Stimulated activated CD8-positive, alpha-beta memory T cell treated with anti-CD3 and anti-CD28 coated beads, Interleukin-12 subunit alpha, Interleukin-12 subunit beta, amount 100 ng/mL, for 1 hour (primary cell): ENCODE measurements at places on chromosomes 1 and 21.

- DNase-seq: no peak
Observed at GRCh38 chr1:203291201-203292096, 13.9 kb upstream of the BTG2 start.

GRCh38 chr1:88549536-88549935 is 134.5 kb upstream of the PKN2 start:
- DNase-seq: no peak

DNA sequence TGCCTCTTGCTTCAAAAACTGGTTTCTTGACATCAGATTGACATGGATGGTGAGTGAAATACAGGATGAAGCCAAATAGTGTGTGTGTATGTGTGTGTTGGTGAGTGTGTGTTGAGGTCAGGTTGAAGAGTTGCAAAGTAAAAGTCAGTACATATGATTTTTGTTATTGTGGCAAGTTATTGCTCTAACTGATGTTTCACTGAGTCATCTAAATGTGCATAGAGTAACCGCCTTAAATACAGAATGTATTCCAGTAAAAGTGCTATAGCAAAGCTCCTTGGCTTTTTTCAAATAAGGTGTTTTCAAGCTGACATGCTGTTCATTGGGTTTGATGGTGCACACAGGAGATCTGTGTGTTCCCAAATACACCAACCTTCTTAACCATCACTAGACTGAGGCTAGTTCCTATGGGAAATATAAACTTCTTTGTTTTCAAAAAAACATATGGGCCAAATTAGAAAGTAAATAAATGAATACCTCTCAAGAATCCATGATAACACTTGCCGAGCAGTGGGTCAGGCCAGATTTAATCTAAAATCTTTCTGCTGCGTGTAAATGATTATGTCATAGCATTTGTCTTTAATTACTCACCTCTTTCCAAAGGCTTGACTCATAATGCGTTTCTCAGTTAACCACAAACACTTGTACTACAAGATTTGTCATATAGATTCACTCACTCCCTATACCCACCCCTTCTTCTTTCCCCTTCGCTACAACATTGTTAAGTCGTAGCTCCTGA is 151.1 kb downstream of the LYPLAL1 start:
- DNase-seq: no peak

DNA sequence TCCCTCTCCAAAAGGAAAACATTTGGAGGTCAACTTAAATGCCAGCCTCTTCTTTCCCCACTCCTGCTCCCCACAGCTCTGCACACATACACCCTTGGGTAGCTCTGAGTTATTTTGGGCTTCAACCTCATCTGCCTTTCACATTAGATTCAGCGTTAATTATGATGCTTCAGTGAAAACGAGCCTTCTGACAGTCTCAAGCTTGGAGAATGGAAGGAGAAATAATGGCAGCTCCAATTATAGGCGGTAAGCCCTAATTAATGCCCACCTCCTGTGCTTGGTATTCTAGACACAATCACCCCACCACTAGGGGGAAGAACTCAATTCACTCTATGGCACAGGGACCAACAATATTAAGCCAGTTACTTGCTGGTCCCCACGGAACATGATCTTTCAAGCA is 397.9 kb downstream of the BRINP2 start:
- no peak for DNase-seq

DNA sequence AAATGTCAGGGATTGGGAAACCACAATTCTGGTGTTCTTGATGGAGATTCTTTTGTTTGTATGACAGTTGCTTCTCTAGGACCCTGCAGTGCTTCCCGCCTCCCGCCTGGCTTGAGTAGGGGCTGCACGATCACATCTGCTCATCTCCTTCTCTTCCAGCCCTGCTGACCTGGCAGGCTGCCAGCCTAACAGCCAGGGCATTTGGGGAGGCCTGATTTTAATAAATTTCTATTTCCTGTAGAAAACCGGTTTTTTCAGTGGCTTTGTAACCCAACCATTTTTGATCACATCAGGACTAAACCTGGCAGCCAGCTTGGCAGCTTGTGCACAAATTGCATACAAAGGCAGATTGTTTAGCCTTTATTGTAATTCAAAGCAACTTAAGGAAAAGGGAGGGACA is 78.9 kb downstream of the UBE2U start:
- DNase-seq: no peak

DNA sequence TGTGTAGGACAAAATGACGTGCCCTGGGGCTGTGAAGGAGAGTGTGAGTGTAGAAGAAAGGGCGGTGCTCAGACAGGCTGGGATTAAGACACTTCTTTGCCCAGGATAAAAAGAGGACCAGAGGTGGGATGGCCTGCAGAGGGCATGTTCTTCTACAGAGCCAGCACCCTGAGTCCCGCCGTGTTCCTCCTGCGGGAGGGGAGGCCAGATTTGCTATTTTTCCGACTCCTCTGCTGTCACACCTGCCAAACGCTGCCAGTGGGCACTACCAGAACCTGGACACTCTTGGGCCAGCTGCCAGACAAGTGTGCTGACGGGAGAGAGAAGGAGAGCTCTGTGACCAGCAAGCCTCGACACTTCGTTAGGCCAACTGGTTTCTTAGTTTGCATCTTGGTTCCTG is 206.4 kb downstream of the PLD5 start:
- no peak for DNase-seq

- no peak for DNase-seq
Observed at GRCh38 chr1:211695135-211695816, 19.9 kb upstream of the NEK2 start.

DNA sequence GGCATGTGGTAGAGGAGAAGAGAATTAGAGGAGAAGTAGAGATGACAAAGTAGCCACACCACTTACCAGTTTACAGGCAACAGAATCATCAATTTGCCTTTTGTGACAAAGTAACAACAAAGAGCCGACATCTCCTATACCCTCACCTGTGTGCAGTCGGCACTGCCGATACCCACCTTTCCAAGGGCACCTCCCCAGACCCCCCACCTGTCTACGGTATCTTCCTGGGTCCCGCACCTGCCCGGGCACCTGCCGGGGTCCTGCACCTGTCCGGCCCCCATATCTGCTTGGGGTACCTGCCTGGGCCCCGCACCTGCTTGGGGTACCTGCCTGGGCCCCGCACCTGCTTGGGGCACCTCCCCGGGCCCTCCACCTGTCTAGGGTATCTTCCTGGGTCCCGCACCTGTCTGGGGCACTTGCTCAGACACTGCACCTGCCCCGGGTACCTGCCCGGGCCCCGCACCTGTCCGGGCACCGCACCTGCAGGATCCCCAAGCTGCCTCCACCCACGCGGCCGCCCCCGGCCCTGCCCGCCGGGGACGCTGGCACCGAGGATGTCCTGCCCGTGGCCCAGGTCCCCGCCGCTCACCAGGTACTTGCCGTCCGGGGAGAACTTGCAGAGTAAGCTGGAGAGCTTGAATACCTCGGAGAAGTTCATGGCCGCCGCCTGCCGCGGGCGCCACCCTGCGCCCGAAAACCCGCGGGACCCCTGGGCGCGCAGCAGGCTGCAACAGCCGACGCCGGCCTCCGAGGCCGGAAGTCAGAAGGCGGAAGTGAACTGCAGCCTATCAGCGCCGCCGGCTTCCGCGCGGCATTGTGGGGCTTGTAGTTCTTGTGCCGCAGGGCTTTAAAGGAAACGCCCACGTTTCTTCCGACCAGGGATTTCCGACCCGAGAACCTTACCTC is at the start of gene WRAP73:
WRAP73 (minus strand) TSS at position 762 of the 906 bp plus-strand sequence; CDS start at position 658, 104 bp downstream.
- peak; percentile 81 for DNase-seq
